ENCODE measurements at places on chromosomes 2 and 18.

DNA sequence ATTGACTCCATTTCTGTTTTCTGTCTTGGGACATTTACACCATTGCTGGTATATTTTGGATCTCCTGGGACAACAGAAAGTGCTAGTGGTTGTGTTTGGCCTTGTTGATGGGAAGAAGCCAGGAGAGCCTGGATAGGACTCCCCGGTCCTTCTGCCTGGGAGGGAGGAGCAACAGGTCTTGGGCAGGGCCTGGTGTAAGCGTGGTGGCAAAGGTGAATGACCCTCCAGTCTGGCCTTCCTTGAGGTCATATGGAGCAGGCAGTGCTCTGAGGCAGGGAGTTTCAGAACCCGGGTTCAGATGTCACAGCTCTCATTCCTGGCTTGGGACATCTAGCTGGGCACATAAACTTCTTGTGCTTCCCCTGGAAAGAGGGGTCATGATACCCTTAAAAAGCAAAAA is 56.0 kb upstream of the RBM44 start:
- DNase-seq = no peak

- DNase-seq = no peak
Observed at GRCh38 chr18:75063196-75063595, 145.7 kb downstream of the PTGR3 start.

DNA sequence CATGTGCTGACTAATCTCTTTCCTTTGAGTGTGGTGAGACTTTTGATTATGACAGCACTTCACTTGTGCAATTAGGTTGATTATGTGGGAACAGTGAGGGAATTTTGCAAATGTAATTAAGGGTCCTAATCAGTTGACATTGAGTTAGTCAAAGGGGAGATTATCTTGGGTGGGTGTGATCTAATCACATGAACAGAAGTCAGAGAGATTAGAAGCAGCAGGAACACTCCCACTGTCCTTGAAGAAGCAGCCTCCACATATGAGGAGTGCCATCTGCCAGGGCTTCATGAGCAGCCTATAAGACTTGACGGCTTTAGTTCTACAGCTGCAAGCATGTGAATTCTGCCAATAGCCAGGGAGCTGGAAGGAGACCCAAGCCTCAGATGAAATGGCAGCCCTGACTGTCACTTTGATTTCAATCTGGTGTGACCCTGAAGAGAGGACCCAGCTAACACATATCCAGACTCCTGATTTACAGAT is 89.4 kb upstream of the APCDD1 start:
- no peak for DNase-seq

- DNase-seq = no peak
Observed at GRCh38 chr18:73244401-73244800, 376.6 kb upstream of the NETO1 start.

DNA sequence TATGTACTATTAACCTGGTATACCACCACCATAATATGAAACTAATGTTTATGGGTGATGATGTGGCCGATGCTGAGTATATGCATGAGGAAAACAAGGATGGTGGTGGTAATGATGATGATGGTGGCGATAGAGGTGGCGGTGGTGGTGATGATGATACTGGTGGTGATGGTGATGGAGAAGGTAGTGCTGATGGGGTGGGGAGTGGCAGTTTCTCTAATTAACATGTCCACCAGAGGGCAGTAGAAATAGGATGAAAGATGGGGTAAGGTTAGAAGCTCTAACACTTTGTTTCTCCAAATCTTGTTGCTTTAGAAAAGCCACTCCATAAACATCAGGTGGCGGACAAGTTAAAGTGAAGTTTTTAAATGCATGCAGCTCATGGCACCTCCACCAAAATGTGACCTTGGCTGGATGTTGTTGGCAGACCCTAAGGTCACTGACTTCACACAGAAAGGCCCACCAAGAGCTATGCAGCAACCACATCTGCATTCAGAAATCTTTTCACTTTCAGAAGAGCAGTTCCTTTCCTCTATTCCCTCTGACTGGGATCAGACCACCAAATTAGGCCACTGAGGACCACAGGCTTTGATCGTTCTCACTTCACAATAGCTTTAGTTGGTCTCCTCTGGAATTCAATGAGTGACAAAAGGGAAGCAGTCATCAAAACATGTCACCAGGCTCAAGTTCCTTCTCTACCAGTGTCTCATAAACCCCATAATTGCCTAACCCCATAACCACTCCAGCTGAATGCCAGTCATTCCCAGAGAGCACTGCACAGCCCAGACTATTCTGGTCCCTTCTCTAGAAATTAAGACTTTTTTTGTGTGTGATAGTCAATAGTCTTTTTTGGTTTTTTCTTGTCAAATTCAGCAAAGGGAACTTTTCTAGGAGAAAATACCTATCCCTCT is 7.5 kb upstream of the BCL11A start:
- no peak for DNase-seq

DNA sequence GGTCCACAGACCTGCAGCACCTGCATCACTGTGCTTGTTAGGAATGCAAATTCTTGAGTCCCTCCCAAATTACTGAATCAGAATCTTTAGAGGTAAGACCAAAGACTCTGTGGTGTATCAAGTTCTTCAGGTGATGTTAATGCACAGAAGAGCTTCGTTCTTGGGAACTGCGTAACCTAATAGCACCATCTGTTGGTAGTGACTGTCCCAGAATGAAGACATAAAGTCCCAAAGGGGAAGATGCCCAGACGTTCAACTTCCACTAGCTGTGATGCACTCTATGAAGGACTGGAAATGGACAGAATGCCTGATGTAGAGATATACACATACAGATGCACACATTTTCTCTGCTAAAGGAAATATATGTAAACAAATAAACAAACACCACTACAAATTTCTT is 576.0 kb downstream of the LRP1B start:
- DNase-seq = no peak

DNA sequence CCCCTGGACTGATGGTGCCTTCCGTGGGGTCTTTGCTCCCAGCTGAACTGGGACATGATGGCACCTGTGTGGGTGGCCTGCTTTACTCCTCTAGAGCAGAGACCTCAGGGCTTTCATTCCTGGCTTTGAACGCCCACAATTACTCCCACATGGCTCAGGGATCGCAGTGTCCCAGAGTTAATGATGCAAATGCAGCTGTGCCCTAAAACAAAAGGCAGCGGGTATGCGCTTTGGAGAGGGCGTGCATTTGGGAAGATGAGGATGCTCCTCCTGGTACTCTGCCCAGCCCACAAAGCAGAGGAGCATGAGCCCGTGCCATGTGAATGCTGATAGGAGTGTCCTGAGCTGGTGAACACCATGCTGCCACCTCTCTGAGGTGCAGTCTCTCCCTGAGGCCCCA is 173.4 kb downstream of the FHOD3 start:
- DNase-seq = no peak

DNA sequence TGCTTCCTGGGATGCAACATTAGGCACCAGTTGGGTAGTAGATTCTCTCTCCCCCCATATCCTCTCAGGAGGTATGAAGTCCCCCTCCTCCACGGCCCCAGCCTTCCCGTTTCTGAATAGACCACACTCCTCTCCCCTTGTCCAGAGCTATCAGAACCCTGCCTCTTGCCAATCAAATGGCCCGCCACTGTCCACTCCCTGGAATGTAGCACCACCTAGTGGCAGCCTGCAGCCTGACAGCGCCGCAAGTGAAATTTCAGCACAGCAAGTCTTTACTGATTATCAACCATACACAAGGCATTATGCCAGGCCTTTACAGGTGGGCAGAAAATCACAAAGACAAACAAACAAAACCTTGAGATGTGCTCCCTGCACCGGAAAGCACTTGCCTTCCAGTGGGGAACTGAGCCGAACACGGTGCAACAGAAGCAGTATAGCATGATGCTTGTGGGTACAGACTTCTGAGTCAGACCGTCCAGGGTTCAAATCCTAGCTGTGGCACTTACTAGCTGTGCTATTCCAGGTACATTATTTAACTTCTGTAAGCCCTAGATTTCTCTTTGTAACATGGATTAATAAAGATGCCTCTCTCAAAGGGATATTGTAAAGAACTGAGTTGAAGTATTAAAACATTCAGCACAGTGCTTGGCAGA is 174.0 kb downstream of the SMAD2 start:
- peak; percentile 75 for DNase-seq

GRCh38 chr2:205524656-205525055 is 157.6 kb upstream of the NRP2 start:
- no peak for DNase-seq

GRCh38 chr2:120230515-120231471 is 7.6 kb upstream of the TMEM185B start:
- no peak for DNase-seq

DNA sequence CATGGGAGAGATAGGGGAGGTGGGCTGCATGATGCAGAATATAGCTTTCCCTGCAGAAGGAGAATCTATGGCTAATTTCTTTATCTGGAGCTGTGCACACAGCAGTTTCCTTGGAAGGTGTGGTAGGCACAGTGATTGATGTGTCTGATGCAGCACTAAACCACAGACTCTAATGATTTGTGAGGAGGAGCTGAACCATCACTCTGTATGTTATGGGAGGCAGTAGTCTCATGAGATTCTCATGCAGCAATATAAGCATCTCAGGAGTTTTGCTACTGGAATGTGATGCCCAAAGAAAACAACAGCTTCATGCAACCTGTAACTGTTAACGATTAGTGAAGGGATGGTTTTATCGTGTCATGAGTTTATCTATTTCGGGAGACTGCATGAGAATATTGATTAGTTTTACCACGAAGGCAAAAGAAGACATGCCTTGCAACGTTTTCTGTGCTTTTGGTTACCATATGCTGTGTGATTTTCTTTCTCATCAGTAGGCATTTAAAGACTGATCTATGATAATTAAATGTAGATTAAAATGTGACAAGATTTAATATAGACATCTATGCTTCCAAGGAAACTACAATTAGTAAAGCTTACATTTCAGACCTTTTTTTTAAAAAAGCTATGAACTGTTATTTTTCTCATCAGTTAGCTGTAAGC is 286.8 kb downstream of the ARL6IP6 start:
- no peak for DNase-seq

DNA sequence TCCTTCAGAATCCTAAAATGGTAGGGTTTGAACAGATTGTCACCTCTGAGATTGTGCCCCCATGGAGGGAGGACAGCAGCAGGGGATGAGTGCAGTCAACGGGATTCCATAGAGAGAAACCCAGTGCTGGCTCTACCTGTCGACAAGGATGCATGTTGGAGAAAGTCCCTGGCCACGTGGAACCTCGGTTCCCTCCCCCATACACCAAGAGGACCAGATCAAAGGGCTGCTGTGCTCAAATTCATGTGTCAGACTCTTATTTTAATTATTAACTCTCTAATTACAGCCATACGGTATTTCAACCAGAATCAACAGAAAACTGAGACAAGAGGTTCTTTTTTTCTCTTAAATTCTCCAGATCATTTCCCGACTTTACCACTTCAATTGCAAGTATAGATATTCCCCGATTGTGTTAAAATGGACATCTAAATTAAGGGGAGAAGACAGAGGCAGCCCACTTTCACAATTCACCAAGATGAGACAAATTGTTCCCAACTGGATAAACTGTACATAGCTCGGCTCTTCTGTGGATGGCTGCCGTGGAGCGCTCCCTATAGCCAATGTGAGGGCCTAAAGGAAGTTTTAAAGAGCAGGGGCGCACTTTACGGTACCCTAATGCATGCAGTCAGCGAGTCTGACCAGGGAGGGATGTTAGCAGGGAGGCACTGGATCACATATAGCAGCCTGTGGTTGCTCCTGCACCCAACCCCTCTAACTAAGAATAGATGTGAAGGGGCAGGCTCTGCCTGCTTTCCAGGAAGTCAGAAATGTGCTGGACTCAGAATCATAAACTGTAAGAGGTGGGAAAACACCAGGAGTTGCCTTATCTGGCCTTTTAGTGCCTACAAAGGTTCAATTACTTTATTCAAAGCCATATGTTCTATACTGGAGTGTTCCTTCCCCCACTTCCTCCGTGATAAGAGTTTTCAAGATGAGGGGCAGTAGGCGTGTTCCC is 123.1 kb downstream of the CACNB4 start:
- no peak for DNase-seq

DNA sequence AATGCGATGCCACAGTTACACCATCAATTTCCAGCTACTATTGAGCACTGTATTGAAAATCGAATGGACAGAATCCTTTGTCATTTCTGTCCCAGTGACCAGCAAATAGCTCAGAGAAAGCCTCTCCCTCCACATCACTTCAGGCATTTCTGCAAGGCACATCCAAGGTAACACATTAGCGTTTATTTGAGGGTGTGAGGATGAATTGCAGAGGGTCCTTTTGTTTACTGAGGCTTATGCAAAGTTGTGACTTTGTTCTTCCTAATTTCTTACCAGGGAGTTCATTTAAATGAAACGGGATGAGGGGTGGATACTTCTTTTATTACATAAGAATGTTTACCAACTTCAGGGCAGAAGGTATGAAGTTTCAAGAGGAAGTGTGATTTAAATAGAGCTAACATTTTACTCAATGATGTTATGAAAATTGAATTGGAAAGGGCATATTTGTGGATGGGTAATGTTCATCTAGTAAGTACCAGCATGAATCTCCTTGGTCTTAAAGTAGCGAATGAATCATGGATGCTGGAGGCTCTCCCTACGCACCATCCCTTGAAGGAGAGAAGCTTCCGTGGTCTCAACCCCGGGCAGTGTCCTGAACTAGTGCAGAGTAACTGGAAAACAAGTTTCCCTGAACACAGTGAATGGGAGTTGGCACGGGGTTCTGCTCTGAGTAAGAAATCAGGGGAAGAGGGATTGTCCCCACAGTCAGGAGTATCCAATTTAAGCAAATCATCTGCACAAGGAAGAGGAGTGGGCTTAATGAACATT is 756.5 kb downstream of the GALR1 start:
- DNase-seq = no peak

GRCh38 chr18:2845172-2845571 is 1.6 kb upstream of the EMILIN2 start:
- no peak for DNase-seq

- no peak for DNase-seq
Observed at GRCh38 chr18:63831080-63831788, 56.0 kb downstream of the SERPINB7 start.

- no peak for DNase-seq
Observed at GRCh38 chr2:224586127-224586695, 1.0 kb upstream of the CUL3 start.

GRCh38 chr2:160194351-160194750 is 5.7 kb downstream of the ITGB6 start:
- DNase-seq = no peak

DNA sequence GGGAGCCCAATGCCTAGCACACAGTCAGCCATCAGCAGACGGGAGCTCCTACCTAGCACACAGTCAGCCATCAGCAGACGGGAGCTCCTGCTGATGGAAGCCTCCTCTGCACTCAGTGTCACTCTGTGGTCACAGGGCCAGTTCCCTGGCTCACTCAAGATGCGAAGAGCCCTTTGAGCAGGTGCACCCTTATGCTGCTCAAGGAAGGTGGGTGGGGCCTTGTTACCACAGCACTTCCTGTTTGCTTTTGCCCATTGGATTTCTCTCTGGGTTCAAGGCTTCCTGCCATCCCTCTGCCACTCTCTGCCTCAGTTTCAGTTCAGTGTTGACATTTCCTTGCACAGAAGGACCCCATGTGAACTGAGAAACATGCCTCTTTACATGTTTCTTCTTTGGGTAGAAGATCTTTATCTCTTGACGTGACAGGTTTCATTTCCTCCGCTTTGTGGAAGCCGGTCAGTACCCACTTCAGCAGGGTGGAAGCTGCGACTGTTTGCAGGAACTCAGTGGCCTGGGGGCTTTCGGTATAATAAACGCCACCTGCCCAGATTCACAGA is 11.6 kb downstream of the TRIB2 start:
- peak; percentile 63 for DNase-seq

All from activated T-cell treated with anti-CD3 and anti-CD28 coated beads, Interleukin-2, amount 50 U/mL, for 48 hours (primary cell).